ENCODE measurements at places on chromosomes 6 and 20.

- DNase-seq: no peak
These were observed 21.6 kb downstream of the NRSN1 start for GRCh38 chr6:24147511-24148153.

DNA sequence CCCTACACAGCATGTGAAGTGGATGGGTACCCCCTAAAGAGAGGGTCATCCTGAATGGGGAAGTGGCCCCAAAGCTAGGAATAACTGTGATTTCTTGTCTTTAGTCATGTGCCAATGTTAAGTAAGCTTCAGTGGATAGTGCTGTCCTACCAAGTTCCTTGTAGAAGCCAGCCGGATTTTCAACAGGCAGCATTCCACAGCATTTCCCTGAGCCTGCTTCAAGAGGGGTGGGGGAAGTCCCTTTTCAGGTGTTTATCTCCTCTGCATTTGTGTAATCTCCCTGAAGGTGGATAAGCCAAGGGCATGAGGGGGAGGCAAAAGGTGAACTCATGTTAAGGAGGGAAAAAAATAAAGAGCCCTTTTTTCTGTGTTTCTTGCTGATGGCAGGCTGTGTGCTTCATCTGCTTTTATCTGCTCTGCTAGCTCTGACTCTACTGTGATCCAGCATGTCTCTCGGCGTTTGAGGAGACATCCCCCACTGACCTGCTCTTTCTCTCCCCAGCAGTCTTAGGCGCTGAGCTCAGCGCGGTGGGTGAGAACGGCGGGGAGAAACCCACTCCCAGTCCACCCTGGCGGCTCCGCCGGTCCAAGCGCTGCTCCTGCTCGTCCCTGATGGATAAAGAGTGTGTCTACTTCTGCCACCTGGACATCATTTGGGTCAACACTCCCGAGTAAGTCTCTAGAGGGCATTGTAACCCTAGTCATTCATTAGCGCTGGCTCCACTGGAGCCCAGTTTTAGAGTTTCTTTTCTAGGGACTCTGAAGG is 1.9 kb downstream of the EDN1 start:
- DNase-seq: peak; percentile 39

- DNase-seq: no peak
These were observed 115.3 kb upstream of the EDN1 start for GRCh38 chr6:12174878-12175277.

- DNase-seq: no peak
These were observed 10.2 kb downstream of the POU3F2 start for GRCh38 chr6:98844244-98845210.

- DNase-seq: no peak
These were observed 19.8 kb upstream of the SIM1 start for GRCh38 chr6:100484474-100484873.

- no peak for DNase-seq
These were observed 48.1 kb downstream of the FOXC1 start for GRCh38 chr6:1657771-1658165.

- peak; percentile 4 for DNase-seq
These were observed 42.0 kb downstream of the PNLDC1 start for GRCh38 chr6:159842035-159842434.

DNA sequence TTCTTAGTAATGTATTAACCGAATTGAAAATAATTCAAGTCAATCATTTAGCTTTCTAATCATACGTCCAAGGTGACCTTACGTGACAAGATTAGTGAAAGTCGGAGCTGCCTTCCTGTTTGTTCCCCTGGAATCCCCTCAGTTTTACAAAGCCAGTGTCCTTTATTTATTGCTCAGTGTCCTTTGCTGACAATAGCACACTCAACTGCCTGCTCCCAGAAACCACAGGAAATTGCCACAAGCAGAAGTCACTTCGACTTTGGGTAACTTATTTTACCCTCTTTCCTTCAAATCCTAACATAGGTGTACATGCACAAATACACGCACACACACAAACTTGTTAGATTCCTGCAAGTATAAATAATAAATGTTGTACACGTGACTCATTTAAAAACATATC is 1167.7 kb upstream of the ADGRB3 start:
- DNase-seq: no peak

GRCh38 chr20:43379239-43379917 is 78.3 kb upstream of the SRSF6 start:
- DNase-seq: peak; percentile 82

- no peak for DNase-seq
These were observed 159.0 kb upstream of the GMDS start for GRCh38 chr6:2404211-2404929.

DNA sequence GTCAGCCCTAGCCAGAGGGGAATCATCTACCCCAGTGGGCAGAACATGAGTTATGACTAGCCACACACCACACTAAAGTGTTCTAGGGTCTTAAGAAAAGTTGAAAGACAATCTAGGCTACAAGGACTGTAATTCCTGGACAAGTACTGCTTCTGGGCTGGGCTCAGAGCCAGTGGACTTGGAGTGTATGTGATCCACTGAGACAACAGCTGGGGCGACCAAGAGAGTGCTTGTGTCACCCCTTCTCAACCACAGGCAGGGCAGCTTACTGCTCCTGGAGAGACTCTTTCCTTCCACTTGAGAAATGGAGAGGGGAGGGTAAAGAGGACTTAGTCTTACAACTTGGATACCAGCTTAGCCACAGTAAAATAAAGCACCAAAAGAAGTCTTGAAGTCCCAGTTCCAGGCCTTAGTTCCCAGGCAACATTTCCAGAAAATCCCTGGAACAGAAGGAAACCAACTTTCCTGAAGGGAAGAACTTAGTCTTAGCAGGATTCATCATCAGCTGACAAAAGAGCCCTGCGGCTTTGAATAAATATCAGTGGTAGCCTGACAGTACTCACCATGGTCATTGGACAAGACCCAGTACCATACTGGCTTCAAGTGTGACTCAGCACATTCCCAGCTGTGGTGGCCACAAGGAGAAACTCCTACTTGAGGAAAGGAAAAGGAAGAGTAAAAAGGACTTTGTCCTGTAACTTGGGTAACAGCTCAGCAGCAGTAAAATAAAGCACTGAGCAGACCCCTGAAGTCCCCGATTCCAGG is 355.1 kb upstream of the ADGRB3 start:
- DNase-seq: peak; percentile 6

- no peak for DNase-seq
These were observed 145.4 kb downstream of the TTLL2 start for GRCh38 chr6:167470101-167470835.

DNA sequence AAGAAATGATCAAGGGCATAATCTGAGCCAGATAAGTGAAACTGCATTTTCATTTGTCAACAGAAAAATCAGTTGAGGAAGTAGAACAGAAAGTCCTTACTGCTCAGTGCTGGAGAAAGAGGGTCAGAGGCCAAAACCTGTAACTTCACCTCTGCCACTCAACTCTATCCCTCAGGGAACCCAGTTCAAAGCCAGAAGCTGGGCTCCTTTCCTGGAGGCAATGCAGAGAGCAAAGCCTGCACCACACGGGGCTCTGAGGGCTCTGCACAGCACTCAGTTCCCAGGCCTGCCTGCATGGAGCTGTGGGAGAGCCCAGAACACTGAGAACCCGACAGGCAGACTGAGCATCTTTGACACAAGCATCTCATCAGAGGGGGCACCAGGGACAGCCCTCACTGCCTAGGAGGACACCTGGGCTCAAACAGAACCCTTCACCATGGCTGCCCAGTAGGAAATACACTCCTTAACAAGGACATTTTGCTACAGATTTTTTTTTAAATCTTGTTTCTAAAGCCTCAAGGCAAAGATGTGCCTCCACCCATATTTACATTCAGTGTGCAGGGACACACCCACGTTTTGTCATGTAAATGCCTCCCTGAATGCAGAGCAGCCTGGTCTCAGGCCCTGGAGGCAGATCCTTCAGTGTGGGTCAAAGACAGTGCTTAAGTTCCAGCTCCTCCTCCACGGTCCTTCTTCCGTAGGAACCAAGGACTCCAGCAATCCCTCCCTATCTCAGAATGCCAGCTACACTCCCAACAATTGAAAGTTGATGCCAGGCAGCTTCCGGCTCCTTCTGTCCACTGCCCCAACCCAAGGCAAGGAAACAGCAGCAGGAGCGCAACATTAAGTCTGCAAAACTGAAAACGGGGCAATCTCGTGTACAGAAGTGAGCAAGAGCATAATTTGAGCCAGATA is 6.6 kb downstream of the RNASET2 start:
- no peak for DNase-seq

DNA sequence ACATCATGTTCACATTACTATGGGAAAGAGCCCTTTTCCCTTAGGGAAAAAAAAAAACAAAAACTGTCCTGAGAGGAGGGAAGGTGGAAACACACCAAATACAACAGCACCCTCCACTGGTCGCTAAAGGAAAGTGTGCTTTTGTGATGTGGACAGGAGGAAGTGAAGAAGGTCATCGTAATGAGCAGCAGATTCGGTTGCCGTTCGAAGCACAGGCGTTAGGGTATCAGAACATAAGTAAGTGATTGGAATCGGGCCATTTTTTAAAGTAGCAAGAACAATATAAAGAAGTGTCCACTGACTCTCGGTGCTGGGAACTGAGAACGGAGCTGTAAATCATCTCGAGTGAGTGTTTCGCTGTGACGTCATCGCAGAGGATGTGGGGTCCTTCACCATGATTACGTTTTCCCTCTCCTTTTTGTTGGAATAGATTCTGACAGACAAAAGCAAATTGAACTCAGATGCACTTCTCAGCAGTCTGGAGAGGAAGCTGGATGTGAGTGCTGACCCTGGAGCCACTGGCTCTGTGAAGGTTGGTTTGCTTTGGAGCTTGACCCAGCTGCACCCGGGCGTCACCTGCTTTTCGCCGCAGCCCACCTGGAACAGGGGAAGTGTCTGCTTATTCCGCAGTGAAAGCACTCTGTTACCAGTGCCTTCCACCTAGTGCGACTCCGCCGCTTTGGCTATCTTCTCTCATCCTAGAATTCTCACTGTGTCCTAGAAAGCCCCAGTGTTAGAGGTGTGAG is 203.6 kb upstream of the GMDS start:
- DNase-seq: peak; percentile 71

GRCh38 chr6:107736713-107737396 is 87.3 kb downstream of the SCML4 start:
- DNase-seq: no peak

DNA sequence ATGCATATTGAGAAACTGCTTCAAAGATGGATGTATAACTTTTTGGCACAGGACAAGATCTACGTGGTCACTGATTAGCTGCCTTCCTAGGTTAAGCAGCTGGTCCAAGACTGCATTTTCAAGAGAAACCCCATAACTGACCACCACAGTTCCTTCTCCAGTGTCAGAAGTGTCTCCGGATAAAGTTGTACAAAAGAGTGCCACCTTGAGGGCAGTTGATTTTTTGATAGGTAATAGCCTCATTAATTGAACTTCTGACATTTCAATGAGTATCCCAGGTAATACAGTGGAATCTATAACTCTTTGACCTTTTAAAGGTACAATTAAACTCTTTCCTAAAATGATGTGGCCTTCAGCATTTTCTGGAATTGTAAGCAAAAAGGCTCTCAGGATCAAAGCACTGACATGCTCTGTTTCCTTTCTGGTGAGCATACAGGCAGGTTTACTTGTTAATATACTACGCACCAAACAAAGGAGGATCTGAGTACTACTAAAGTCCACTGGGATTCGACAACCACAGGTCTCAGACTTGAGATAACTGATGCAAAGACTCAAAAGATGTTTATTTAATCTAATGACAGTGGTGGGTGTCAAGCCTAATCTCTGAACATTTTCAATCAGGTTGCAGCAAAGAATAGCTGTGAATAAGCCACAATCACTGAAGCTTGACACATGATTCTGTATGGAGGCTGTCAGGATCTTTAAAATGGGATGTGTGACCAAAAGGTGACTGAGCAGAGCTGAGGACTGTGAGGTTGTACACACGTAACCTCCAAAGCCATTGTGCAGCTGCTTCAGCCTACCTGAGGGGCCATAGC is 21.2 kb downstream of the MKKS start:
- DNase-seq: no peak

- DNase-seq: no peak
These were observed 168.0 kb upstream of the CHD6 start for GRCh38 chr20:41786158-41786557.

- peak; percentile 20 for DNase-seq
These were observed 18.7 kb downstream of the DIDO1 start for GRCh38 chr20:62907384-62908317.

DNA sequence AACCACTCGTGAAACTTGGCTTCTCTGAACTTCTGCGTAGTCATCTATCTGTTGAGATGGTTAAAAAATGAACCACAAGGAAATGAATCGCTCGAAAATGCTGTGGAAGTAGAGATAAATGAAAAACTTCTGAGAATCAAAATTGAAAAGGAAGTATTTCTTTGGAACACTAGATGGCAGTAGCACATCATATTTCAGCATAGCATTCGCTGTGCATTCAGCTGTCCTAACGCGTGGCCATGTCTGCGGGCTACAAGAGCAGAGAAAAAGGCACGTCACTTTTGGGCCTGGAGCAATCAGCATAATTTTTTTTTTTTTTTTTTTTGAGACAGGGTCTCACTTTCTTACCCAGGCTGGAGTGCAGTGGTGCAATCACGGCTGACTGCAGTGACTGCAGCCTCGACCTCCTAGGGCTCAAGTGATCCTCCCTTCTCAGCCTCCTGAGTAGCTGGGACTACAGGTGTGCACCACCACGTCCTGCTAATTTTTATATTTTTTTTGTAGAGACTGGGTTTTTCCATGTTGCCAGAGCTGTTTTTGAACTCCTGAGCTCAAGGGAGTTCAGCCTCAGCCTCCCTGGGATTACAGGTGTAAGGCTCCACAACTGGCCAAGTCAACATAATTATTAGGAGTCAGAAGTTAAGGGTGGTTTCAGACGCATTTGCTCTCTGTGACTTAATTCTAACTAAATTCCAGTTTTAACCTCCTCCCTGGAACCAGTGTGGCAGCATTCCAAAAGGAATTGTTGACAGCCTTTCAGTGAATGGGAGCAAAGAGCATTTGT is 8.8 kb upstream of the PERP start:
- DNase-seq: peak; percentile 66

DNA sequence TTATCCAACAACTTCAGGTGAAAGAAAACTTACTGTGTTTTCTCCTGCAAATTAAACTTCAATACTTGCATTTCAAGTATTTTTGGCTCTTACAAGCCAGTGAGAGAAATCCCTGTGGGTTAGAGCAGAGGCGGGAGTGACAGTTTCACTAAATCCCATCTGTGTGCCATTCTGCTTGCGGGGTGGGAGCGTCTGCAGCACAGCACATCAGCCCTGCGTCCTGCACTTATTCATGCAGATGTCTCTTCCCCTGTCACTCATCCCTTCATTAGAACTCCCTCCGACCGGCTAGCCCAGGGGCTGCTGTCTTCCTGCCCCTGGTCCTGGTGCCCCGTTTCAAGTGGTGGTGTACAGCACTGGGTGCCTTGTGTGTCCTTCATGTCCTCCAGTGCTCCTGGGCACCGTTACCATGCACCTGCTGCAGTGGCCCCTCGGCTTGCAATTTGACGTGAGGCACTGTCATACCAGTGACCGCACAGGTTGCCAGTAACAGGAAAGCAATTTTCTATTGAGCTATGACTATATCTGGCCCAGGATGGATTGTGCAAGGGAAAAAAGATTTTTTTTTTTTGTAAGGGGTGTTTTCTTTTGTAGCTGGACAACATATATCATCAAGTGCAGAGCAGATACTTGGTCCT is 59.4 kb downstream of the INSM1 start:
- no peak for DNase-seq

Measured in ACHN (cell line).